Lung microvascular endothelial cell (primary cell): ENCODE measurements at places on chromosomes 4 and X. TPM values are rescaled to one million over a fixed set of nuclear protein-coding genes. Genes with fewer than 3 reads are reported as not detected.

The EDNRA gene
- total RNA-seq, result under 0.01 and 0.22 TPM in 2 replicates

The ADGRG2 gene
- not detected in 2 replicates for total RNA-seq

The RTL5 gene
- 0.22 and 0.60 TPM in 2 replicates for total RNA-seq

The P2RY4 gene
- total RNA-seq, result not detected in 2 replicates

The NR3C2 gene
- 4.6 TPM in 2 replicates for total RNA-seq

The IGSF1 gene
- total RNA-seq, result 0.87 TPM in 1 of 2 replicates, not detected in the other

The CENPI gene
- total RNA-seq, result 4.2 and 10.9 TPM in 2 replicates

The PDZD11 gene
- total RNA-seq, result 28.8 and 32.1 TPM in 2 replicates

The TKTL1 gene
- total RNA-seq, result under 0.01 TPM in 1 of 2 replicates, not detected in the other

The ARHGAP4 gene
- 2.8 and 5.2 TPM in 2 replicates for total RNA-seq
